ENCODE measurements at places on chromosomes 2 and 18.

GRCh38 chr18:76592981-76593381, 97.9 kb upstream of the ZNF516 start:
- DNase-seq = no peak

DNA sequence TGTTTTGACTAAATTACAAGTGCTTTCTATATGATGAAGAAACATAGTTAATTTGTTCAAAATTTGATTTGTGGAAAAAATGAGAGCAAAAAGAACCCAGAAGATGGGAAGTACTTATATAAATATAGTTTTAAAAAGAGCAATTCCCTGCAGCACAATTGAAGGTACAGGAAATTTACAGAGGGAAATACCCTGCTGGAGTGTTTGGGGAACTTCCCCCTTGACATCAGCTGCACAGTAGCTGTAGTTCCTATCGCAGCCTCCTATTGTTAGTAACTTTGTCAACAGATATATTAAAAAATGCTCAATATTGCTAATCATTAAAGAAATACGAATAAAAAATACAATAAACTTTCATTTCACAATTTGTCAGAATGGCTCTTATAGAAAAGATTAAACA, 1118.8 kb upstream of the ZEB2 start:
- DNase-seq = no peak

- no peak for DNase-seq
Measured at GRCh38 chr18:22585821-22586220, 168.1 kb upstream of the CTAGE1 start.

GRCh38 chr2:209121691-209122090, 302.2 kb upstream of the MAP2 start:
- no peak for DNase-seq

DNA sequence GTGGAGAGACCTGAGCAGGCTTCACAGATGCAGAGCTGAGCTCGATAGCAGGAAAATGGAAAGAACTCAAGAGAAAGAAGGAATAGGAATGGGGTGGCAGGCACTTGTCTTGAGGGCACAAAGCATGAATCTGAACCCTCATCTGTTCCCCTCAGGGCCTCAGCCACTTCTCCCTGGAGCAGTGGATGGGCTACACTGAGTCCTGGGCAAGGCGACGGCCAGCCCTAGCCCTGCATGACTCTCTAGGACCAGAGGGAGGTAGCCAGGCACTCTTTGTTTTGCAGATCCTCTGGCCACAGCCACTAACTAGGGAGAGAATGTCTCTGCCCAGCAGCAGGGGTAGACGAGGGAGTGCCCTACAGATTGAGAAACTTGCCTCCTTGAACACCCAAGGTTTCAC, 3.4 kb upstream of the TEX51 start:
- DNase-seq = no peak

- no peak for DNase-seq
Measured at GRCh38 chr18:47036298-47036874, 965 bp upstream of the ELOA2 start.

DNA sequence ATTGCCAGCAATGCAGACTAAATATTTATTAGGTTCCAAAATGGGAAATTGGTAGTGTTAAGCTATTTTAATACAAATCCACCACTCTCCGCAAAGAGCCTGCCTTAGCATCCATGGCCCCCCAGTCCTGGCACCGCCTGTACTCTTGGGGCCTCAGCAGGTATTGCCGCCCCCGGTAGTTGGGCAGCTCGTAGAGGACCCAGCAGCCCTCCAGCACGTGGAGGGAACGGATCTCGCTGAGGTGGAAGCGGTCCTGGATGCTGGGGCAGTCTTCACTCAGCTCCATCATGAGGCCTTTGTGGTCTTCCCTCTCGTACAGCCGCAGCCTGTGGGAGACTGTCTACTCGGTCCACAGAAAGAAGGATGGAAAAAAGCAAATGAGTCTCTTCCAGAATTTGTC, 1.5 kb downstream of the CRYGC start:
- no peak for DNase-seq

DNA sequence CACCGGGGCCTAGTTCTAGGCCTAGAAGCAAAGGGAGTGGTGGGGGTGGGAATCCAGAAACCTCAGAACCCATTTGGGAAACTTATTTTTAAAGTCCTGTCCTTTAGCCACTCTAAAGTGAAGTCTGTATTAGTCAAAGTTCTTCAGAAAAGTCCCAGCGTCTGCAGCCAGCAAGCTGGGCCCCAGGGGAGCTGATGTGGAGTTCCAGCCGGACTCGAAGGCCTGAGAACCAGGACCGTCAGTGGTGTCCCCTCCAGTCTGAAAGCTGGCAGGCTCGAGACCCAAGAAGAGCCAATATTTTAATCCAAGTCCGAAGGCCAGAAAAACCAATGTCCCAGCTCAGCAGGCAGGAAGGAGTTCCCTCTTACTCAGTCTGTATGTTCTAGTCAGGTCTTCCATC, 32.4 kb downstream of the ID2 start:
- no peak for DNase-seq

GRCh38 chr2:56671973-56672569, 488.3 kb downstream of the CCDC85A start:
- DNase-seq = no peak

- no peak for DNase-seq
Measured at GRCh38 chr2:177872286-177872685, 200.3 kb downstream of the PDE11A start.

DNA sequence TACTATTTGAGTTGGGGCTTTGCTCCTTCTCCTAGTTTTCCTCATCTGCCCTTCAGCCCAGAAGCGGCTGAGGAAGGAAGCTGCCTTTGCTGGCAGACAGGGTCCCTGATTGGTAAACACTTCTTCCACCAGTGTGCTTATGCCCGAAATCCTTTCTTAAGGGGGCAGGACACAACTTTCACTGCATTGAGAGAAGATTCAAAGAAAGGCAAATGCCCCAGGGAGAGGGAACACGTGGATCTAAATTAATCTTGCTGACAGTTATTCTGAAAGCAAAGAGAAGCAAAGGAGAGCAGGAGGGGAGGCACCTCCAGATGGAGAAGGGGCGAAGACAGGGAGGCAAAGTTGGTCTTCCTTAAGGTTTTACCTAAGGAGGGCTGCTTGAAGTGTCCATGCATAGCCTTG, 92.1 kb upstream of the EFEMP1 start:
- DNase-seq = no peak

DNA sequence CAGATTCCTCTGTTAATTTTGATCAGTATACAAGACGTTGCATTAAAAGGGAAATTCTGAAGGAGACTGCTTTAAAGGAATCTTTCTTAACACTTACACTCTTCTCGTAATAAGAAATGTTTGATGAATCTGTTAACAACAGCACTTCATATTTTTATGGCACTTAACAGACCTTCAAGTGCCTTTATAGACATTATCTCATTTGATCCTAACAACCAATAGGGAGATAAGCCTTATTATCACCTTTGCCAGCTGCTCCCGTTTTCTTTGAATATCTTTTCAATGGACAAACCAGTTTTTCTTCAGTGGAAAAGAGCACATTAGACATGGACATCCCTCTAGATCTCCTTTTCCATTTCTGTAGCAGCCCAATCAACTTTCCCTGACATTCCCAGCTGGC, 653.0 kb upstream of the FAM98A start:
- DNase-seq = no peak

- no peak for DNase-seq
Measured at GRCh38 chr2:9991829-9992273, 40.4 kb downstream of the GRHL1 start.

DNA sequence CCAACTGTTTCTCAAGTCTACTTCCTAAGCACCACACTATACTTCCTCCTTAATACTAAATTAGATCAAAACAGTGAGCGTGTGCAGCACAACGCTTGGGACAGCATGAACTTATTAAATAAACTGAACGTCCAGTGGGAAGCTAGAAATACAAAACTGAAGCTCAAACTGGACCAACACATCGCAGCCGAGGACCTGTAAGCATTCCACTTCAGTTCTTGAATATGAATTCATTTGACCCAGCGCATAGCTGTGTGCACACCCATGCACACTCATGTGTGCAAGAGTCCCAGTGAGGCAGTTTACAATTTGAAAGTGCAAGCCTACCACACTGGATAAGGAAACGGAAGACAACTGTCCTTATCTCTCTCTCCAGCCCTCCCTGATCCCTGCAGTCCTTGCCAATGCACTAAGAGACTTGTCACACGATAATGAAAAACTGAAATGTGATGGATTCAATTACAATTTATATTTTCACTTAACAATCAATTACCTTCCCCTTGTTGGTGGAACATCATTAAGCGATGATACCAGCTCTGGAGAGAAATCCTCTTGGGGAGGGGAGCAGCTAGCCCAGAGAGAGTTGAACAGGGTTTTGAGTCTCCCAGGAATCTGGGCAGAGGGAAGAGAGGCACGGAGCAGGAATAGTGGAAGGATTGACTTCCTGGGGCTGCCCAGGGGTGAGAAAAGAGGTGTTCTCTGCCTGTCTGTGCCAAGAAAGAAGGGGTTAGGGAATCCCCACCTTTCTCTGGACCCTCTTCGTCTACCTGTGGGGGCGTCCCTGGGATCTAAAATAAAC, 186.5 kb upstream of the KLHL29 start:
- DNase-seq = no peak

DNA sequence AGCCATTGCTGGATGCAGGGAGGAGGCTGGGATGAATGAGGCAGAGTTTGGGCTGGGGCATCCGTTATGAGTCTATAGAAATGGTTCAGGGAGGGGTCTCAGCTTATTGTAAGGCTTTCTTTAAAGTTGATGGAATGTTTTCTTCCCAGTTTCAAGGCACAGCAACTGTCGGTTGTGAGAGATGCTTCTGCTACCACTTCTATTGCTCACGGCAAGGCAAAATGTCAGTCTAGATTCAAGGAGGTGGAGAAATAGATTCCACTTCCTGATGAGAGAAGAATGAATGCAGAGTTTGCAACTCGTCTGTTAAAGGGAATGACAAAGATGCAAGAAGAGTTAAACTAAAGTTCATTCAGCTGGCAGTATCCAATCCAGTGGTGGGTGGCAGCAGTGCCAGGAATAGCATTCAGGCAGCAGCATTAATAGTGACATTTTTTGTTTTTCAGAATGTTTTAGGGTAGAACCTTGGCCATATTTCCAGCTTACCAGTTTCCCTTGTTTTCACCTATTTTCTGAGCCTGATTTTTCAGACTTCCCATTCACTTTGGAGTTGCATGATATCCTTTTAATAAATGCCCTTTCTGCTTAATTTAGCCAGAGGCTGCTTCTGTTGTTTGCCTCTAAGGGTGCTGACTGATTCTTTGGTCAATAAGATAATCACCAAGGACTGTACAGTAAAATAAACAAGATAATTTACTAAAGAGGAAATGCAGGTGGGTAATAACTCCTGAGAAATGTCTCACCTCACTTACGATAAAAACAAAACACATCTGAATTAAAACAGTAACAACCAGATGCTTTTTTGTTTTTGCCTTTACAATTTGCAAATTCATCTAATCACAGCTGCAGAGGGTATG, 138.4 kb downstream of the RPIA start:
- DNase-seq = no peak

GRCh38 chr2:211396815-211397214, 840.4 kb downstream of the CPS1 start:
- no peak for DNase-seq

- no peak for DNase-seq
Measured at GRCh38 chr18:23127090-23127489, 8.2 kb upstream of the CABLES1 start.

DNA sequence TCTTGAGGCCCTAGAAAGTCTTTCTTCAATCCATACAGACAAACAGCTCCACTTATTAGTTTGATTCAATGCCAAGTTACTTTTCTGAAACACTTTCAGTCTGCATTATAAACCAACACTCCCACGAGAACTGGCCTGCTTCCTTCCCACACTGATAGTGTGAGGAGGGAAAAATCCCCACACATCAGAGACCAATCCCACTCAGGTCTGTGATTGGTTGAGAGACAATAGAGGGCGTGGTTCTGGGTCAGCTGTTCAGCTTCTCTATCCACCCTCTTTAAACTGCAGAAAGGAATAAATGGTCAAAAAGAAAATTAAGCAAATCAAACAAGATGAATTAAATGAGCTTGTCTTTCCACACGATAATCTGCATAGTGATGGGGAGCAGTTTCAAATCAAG, 152.5 kb downstream of the NRP2 start:
- DNase-seq = no peak

GRCh38 chr2:160201849-160202539, 1.9 kb upstream of the ITGB6 start:
- no peak for DNase-seq

- DNase-seq = no peak
Measured at GRCh38 chr2:149456285-149456684, 125.9 kb downstream of the LYPD6 start.

- DNase-seq = no peak
Measured at GRCh38 chr18:59616501-59616900, 80.7 kb downstream of the CCBE1 start.

DNA sequence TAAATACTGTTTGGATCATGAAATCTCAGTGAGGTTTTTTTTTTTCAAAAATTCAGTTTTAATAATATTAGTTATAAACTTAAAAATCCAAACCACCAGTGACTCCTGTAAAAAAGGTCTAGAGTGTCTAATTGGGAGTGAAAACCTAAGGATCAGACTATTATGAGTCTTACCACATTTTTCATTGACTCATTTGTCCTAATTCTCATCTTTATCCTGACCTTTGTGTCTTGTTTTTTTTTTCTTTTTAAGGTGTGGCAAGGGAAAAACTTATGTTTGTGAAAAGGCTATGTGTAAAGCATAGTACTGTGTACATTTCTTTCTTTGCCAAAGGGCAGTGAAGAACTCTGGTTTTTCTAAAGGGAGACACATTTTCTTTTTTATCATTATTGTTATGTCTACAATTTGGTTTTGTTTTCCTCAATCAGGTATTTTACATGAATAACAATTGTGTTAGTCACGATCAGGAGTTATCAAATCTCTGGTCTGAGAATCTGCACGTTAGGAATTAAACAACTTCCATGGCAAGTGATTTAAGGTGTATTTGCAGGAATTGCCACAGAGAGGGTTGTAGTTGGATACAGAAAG, 52.6 kb downstream of the RHBDD1 start:
- DNase-seq = no peak

GRCh38 chr2:68720665-68721064, 13.9 kb upstream of the ARHGAP25 start:
- DNase-seq = no peak

DNA sequence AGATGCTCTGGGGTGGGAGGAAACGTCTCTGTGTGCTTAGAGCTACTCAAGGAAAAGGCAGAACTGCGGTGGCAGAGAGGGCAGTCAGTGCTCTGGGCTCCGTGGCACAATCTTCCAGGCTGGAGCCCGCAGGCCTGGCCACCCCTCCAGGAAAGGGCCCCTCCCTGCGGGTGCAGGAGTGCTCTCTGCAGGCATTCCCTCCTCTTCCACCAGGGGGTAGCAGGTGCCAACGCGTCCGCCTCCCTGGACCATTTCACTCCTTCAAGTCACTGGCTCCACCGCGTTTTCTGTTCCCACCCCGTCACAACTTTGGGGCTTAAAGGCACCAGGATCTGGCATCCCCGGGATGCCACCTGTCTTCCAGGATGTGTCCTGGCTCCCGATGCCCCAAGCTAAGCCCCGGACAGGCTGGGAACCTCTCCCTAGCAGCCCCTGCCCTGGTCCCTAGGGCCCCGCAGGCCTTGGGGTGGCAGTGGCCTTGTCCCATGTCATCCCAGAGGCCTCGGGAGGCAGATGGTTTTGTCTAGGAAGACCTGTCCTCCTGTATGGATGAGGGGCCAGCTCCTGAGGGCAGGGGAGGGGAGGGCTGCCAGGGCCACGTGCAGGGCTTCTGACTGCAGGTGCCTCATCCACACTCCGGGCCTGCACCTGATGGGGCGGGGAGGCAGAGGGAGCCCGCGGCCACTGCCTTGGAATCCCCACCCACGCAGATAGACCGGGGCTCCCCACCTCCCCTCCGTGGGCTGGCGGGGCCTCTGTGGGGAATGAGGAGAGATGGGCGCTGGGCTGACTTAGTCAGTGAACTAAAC, 26.4 kb downstream of the KCNIP3 start:
- DNase-seq = no peak

Measured in stimulated activated CD4-positive, alpha-beta T cell treated with anti-CD3 and anti-CD28 coated beads, TNF-alpha, amount 100 ng/mL, for 1 hour (primary cell).